Calu3 (cell line): ENCODE measurements at places on chromosomes 11 and 22.
A peak's percentile ranks its signal among the peaks of the same experiment; 100 is the strongest.

DNA sequence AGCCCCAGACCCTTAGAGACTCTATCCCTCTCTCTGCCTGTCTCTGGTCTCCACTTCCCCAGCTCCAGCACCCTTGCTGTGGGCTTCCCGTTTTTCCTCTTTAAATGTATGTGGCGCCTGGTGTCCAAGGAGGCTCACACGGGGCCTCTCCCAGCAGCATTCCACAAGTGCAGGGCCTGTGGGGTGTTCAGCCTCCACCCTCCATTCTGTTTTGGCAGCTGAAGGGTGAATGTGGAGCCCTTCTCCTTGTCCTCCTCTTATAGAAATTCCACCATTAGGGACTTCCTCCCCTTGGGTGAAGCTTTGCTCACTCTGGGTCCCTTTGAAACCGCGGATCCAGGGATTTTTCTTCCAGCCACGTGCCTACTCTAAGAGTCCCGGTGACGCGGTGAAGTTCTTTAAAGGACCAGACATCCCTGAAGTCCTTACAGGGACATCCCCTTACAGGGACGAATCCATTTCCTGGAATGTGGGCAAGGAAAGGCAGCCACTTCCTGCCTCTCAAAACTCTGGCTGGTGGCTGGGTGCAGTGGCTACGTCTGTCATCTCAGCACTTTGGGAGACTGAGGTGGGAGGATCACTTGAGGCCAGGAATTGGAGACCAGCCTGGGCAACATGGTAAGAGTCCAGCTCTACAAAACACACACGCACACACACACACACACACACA is 1.6 kb upstream of the TSPAN18 start:
- no peak for DNase-seq

GRCh38 chr22:21052715-21053459 is 7.1 kb downstream of the LRRC74B start:
- no peak for DNase-seq

DNA sequence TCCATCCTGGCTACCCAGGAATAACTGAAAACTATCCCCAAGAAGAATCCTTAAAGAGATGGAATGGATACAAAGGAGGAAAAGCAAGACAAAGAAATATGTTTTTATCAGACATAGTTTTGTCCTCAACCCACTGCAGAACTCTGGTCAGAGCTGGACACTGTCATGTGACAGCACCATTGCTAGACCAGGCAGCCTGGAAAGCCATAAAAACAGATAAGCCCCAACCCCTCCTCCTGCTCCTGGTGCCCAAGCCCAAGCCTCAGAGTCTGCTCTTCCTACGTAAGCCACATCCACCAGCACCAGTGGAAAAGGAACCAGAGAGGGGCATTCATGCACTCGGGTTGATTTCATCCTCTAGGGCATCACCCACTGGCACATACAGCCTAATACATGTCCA is 116.9 kb downstream of the TRIM29 start:
- DNase-seq: no peak

GRCh38 chr22:30429887-30430286 is 4.3 kb downstream of the MTFP1 start:
- DNase-seq: no peak

DNA sequence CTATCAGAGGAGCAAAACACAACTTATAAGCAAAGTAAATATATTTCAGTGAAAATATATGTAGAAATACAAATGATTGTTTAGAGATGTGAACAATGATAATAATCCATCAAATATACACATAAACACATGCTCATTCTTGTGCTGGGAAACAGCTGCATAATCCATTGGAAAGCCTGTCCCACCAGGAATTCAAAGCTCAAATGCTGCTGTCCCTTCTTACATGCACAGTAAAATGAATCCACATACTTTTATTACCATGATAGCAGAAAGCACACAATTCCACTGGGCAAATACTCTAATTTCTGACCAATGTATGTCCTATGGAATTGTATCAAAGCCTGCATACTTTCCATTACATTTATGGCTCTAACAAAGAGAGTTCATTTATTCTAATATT is 44.5 kb downstream of the SOX6 start:
- no peak for DNase-seq

GRCh38 chr22:43698403-43698802 is 113.7 kb downstream of the EFCAB6 start:
- DNase-seq: no peak

- DNase-seq: no peak
Measured at GRCh38 chr22:28792491-28793383, 7.6 kb downstream of the XBP1 start.

- peak; percentile 7 for DNase-seq
Measured at GRCh38 chr11:113184498-113184897, 129.9 kb upstream of the TTC12 start.

DNA sequence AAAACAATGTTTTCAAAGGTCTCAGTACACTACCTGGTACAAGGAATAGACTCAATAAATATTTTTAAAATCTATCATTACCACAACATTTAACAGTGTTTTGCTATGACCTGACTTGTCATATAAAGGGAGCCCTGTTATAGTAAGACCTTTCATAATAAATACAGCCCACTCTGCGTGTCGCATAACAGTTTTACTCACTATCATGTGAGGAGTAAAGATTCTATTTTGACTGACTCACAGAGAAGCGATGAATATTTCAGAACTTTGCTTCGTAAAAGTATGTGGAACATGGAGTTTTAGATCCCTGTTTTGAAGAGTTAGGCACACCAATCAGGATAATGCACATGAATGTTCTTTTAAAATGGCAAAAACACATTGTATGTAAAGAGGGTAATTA is 531.2 kb downstream of the KCNA4 start:
- DNase-seq: no peak

GRCh38 chr22:40030758-40031095 is 36.0 kb downstream of the FAM83F start:
- DNase-seq: no peak

DNA sequence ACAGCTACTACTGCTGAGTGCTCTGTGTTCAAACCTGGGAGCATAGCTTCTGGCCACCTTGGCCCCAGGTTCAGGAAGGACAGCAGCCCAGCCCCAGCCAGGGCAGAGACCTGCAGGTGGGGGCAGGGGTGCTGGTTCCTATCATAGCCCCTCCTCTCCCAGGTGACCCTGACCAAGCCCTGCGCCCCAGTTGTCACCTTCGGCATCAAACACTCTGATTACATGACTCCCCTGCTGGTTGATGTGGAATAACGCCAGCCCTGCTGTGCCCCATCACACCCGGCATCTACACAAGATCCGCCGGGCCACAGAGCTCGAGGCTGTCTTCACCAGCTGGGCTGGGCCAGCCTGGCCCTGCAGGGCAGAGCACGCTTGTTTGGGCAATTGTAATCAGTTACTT is 6.9 kb downstream of the SCGB1C1 start:
- no peak for DNase-seq

DNA sequence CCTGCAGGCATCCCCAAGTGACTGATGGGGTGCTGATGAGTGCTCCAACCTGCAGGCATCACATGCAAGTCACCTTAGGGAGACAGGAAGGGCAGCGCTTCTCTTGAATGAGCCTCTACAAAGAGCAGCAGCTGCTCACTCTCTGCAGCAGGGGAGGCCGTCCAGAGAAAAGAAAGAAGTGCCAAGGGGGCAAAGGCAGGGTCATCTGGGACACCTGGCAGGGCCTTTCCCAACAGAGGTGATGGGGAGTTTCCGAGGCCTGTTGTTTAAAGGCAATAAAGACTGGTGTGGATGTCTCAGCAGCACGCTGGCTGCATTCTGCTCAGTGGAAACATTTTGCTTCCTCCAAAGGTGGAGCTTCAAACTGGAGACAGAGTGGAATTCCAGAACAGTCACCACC is 113.7 kb downstream of the ETS1 start:
- no peak for DNase-seq

- no peak for DNase-seq
Measured at GRCh38 chr11:46160100-46160499, 38.8 kb upstream of the PHF21A start.

GRCh38 chr11:10075141-10075540 is 218.9 kb downstream of the SBF2 start:
- DNase-seq: no peak

DNA sequence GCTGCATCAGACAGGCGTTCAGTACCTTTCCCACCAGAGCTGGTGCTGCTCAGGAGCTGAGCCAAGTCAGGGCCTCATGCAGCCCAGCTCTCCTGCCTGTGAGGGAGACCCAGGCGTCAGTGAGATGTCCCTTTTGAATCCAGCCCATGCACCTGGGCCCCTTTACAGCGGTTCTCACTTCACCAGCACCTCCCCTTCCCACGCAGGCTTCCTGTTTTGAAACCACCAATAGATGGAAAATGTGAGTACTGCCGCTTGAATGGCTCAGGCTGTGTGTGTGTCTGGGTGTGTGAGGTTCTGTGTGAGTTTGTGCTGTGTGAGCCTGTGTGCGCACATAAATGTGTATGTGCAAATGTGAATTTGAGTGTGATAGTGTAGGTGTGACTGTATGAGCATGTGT is 88.4 kb downstream of the UBASH3B start:
- DNase-seq: no peak

DNA sequence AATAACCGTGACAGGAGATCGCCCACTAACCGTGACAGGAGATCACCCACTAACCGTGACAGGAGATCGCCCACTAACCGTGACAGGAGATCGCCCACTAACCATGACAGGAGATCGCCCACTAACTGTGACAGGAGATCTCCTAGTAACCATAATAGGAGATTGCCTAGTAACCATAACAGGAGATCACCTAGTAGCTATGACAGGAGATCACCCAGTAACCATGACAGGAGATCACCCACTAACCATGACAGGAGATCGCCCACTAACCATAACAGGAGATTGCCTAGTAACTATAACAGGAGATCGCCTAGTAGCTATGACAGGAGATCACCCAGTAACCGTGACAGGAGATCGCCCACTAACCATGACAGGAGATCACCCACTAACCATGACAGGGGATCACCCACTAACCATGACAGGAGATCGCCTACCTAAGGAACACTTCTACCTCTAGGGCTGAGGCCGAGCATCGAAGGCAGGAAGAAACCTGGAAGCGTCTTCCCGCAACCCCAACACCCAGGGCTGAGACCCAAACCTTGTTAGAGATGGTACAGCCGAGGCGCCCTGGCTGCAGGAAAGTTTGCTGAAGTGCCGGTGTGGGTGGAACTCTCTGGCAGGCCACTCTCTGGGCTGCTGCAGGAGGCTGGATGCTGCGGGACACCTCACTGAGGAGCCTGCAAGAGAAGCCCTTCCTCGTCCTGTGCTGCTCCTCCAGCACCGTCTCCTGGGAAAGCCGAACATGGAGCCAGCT is 67.5 kb upstream of the THY1 start:
- DNase-seq: no peak

- peak; percentile 36 for DNase-seq
Measured at GRCh38 chr11:11178671-11179638, 174.1 kb downstream of the CSNK2A3 start.

GRCh38 chr11:10605941-10606381 is 37.5 kb upstream of the LYVE1 start:
- no peak for DNase-seq

- DNase-seq: no peak
Measured at GRCh38 chr11:812390-812789, 2.6 kb downstream of the RPLP2 start.

DNA sequence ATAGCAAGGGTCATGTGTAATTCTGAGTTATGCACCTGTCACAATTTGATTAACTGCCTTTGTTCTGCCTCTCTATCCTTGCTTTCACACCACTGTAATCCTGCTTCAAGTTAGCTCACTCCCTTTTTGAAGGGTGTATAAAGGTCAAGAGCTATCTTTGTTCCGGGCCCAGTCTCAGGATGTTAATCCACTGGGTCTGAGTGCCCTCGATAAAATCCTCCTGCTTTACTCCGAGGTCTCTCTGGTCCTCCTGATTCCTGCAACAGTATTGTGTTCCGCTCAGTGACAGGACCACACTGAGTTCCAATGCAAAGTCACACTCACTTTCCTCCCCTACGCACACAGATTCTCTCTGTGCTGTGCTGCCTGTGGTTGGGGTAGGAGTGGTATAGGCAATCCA is 186.5 kb downstream of the DYNC2H1 start:
- DNase-seq: no peak

GRCh38 chr22:42907404-42908373 is 50.6 kb upstream of the ARFGAP3 start:
- no peak for DNase-seq

DNA sequence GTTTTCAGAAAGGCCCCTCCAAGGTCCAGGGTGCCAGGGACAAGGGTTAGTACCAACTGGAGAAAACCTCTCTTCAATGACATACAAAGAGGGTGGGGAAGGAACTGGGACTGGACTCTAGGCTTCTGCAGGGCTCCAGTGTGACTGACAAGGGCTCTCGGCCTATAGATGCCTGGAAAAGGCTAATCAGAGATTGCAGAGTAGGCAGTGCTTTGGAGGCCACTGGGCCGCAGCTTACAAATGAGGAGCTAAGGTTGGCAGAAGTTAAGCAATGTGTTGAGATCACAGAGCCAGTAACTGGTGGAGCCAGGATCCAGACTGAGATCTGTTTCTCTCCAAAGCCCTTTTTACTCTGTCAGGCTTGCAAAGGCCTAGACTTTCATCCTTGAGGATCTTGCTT is 7.4 kb upstream of the DGKZ start:
- DNase-seq: no peak

DNA sequence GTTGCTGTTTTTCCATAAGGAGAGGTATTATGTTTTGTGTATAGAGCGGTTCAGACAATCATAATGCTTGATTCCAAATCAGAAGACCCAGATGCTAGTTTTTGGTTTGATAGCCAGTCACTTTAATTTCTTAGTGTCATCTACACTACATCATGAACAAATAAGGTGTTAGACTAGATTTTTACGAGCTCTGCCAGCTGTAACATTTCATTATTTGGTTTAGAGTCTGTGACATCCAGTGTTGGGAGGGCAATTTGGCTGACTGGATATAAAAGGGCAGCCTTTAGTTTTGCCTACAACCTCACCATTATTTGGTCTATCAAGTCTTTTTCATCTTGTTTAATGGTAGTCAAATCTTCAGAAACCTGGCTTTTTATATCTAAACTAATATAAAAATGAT is 30.2 kb upstream of the FBXO3 start:
- no peak for DNase-seq

- DNase-seq: no peak
Measured at GRCh38 chr11:16840951-16841350, 102.5 kb downstream of the C11orf58 start.

DNA sequence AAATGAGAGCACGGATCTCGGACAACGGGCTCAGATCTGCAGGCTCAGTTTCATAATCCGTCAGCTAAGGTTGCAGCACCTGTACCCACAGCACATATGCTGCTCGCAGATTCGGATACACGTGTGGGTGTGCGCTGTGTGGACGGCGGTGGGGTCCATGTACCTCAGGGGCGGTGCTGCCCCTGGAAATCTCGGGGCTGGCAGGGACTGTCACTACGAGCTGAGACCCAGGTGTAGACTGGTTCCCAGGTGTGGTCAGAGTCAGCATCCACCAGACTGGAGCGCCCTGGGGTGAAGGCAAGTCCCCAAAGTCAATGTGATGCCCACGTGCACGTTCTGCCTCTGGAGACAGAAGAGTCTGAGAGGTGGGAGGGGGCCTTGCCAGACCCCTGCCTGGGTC is 989.3 kb downstream of the BRD1 start:
- DNase-seq: no peak
